ENCODE measurements at places on chromosomes 11 and 22.

- DNase-seq: no peak
Measured at GRCh38 chr11:80280737-80281136, 839.9 kb upstream of the TENM4 start.

DNA sequence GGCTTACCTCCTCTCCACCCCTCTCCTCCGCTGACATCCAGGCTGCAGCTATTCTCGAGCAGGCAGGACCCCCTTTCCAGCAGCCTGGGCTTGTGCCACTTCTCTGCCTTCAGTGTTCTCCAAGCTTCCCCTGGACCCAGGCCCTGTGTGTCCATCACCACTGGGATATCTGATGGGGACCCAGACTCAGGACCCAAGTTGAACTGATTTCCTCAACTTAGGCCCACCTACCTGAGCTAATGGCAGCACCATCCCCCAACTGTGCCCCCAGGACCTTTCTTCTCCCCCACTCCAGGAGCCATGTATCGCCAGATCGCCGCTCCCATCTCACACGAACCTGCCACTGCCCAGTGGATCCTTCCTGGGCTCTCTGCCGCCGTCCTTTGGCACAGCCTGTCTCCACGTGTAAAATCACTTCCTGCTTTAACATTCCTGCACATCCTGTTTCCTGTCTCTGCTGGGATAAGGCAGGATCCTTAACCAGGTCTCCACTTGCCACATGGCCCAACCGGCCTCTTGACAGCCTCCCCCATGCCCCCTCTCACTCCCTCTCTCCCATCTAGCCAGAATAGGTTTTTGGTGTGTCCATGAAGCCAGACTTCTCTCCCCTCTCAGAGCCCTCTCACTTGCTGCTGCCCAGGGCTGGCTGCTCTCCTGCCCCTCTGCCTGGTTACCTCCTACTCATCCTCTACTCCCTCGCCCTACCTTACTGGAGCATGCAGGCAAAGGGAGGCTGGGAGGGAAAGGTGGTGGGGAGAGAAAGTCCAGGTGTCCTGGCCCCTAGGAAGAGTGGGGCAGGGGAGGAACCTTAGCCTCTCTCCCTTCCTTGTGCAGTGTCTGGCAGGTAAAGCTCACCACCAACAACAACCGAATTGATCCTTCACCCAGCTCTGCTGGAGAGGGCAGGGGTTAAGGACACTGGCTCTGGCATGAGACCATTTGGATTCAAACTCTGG is 9.4 kb downstream of the SPATA19 start:
- DNase-seq: no peak

DNA sequence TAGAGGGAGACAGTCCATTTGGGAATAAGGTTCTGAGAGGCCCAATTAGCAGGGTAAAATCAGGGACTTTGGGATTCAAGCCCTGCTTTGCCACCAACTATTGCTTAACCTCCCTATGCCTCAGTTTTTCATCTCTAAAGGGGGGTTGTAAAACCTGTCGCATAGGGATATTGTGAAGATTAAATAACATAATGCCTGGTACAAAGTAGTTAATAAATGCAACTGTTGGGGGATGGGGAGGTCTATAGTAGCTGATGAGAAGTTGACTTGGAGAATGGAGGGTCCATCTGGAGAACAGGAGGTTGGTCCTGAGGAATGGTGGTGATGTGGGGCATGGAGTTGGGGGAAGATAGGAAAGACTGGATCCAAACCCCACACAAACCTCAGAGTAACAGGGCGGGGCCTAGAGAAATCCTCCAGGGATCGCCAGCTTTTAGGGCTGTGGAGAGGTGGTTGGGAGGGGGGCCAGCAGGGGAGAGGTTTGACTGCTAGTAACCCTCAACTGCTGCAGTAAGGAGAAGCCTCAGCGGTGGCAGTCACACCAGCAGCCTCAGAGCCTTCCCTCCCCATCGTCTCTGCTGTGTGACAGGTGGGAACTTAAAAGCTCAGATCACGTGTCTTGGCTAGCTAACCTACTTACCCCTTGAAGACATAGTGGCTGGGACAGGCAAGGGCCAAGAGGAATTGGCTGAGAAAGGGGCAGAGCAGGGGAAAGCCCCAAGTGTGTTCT is 1.1 kb upstream of the ABCG4 start:
- no peak for DNase-seq

- DNase-seq: peak; percentile 51
Measured at GRCh38 chr22:30178181-30179126, 68.1 kb downstream of the LIF start.

GRCh38 chr11:117953024-117953671 is 23.9 kb upstream of the TMPRSS13 start:
- peak; percentile 67 for DNase-seq

GRCh38 chr22:29817724-29818123 is 20.4 kb downstream of the ASCC2 start:
- no peak for DNase-seq

DNA sequence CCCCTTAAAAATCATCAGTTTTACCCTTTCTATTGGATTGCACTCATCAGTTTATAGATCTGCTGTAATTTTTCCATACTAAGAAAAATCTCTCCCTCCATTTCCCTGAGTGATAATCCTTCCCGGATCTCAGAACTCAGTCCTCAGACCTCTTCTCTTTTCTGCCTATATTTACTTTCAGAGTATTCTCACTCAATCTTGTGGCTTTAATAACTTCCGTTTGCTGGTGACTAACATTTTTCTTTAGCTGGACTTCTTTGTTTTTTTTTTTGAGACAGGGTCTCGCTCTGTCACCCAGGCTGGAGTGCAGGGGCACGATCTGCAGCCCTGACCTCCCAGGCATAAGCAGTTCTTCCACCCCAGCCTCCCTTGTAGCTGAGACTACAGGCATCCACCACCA is 10.4 kb downstream of the ATXN10 start:
- no peak for DNase-seq

GRCh38 chr11:128686021-128686741 is 7.7 kb upstream of the FLI1 start:
- DNase-seq: no peak

GRCh38 chr11:35663408-35663702 is 780 bp downstream of the TRIM44 start:
- DNase-seq: no peak

- no peak for DNase-seq
Measured at GRCh38 chr11:128595775-128596174, 8.4 kb upstream of the ETS1 start.

DNA sequence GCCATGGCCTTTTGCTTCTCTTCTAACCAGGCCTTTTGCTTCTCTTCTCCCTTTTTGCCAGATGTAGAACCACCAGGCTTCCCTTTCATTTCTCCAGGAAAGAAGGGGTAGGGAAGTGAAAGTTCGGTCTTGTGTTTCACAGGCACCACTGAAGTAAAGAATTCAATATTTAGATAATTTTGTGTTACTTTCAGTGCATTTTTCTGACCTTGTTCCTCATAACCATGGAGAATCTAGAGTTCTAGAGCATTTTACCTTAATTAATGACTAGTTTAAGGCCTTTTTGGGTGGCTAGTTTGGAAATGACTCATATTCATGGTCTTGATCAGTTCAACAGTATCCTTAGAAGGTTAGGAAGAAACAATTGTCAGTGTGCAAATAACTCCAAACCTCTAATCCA is 22.7 kb downstream of the GRAMD1B start:
- DNase-seq: no peak

GRCh38 chr11:14237444-14237961 is 121.5 kb downstream of the RRAS2 start:
- DNase-seq: peak; percentile 8

GRCh38 chr11:114775875-114776621 is 97.7 kb downstream of the NXPE2 start:
- DNase-seq: no peak

GRCh38 chr11:86787018-86787536 is 13.3 kb upstream of the PRSS23 start:
- DNase-seq: no peak

DNA sequence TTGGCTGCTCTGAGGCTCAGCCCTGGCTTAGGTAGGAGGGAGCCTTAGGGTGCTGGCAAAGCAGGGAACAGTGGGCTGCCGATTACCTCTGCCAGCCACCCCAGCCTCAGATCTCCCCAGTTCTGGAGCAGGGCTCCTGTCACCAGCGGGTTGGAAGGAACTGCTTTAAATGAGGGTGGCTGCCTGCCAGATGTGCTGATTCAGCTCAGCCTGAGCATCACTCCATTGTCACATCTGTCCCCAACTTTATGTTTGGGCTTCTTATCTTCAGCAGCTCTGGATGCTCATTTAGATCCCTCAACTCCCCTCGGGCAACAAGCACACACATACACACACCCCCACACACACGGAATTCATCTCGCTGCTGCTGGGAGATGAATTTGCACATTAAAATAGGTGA is 16.9 kb upstream of the ANKK1 start:
- no peak for DNase-seq

GRCh38 chr11:45881708-45882368 is 3.6 kb upstream of the MAPK8IP1 start:
- no peak for DNase-seq

- DNase-seq: no peak
Measured at GRCh38 chr11:47469361-47470179, 20.6 kb upstream of the RAPSN start.

GRCh38 chr11:26947904-26948639 is 45.8 kb upstream of the FIBIN start:
- no peak for DNase-seq
